ENCODE measurements at places on chromosomes 3 and 15.

GRCh38 chr15:29652595-29652994, 169.7 kb downstream of the TJP1 start:
- no peak for DNase-seq

- DNase-seq, result no peak
These were observed 67.5 kb downstream of the TFG start for GRCh38 chr3:100776746-100777145.

GRCh38 chr3:189664311-189664710, 33.1 kb downstream of the TP63 start:
- DNase-seq, result no peak

- DNase-seq, result peak; percentile 74
These were observed 109.6 kb upstream of the TMCO5A start for GRCh38 chr15:37824717-37825382.

DNA sequence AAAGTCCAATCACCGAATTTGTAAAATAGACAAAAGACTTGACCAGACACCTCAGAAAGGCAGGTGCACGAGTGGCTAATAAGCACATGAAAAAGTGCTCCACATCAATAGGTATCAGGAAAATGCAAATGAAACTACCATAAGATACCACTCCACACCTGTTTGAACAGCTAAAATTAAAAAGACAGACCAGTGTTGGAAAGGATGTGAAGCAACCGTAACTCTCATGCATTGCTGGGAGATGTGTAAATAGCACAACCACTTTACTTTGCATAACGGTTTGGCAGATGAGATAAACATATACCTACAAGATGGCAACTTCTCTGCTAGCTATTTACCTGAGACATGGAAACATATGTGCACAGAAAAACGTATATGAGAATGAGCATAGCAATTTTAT, 56.9 kb downstream of the CADPS start:
- no peak for DNase-seq

DNA sequence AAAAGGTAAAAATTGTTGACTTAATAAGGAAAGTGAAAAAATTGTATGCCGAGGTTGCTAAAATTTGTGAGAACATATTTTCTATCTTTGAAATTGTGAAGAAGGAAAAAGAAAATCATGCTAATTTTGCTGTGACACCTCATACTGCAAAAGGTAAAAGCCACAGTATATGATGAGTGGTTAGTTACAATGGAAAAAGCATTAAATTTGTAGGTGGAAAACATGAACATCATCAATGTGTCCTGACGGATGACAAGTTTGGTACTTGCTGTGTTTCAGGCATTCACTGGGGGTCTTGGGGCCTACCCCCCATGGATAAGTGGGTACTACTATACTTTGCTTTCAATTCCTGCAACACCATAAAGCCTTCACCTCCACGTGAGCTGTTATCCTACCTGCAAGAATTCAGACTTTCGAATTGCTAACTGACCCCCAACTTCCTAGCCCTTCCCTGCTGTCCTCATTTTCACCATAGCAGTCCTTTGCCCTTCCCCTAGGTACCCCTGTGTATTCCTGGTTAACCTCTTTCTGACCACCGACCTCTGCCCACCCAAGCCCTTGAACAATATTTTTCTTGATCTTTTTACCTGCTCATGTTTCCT, 62.4 kb downstream of the RAB7A start:
- no peak for DNase-seq

DNA sequence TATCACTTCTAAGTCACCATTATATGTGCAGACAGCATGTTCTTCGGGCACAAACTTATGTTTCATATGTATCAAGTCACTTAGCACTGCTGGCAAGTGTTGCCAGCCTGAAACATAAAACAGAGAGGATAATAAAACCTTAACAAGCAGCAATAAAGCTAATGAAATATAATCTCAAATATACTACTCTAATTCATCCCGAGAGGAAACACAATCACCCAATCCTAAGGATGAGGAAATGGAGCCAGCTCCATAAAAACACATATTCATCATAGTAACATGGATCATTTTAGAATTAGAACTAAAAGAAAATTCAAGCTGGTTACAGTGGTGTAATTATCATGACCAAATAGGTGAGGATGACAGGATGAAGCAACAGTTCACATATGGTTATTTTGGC, 1072.7 kb downstream of the EPHA3 start:
- no peak for DNase-seq

GRCh38 chr3:124593442-124593829, 136.8 kb upstream of the UMPS start:
- no peak for DNase-seq

GRCh38 chr15:80154336-80154735, 1.5 kb downstream of the FAH start:
- DNase-seq, result no peak

- DNase-seq, result no peak
These were observed 30.9 kb downstream of the IL20RB start for GRCh38 chr3:136988651-136989050.

DNA sequence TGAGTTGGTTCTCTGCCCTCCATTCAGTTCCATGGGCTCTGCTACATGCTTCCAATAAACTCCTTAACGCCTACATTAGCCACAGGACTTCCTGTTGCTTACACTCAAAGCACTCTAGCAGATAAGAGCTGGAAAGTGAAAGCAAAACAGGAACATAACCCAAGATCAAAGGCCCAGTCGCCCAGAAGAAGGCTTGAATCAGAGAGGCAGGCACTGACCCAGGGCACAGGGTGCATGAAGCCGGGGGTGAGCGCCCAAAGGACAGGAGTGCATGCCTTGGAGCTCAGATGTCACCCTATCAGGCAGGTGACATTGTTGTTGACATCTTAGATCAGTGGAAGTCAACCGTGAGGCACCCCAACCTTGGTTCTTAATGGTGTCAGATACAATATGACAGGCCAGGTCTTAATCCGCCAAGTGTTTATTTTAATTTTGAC, 235.1 kb downstream of the UACA start:
- no peak for DNase-seq

- DNase-seq, result no peak
These were observed 38.2 kb upstream of the HCLS1 start for GRCh38 chr3:121698901-121699300.

GRCh38 chr3:181432992-181433391, 278.7 kb upstream of the SOX2 start:
- DNase-seq, result no peak

GRCh38 chr3:146110161-146110560, 50.8 kb downstream of the PLOD2 start:
- no peak for DNase-seq

DNA sequence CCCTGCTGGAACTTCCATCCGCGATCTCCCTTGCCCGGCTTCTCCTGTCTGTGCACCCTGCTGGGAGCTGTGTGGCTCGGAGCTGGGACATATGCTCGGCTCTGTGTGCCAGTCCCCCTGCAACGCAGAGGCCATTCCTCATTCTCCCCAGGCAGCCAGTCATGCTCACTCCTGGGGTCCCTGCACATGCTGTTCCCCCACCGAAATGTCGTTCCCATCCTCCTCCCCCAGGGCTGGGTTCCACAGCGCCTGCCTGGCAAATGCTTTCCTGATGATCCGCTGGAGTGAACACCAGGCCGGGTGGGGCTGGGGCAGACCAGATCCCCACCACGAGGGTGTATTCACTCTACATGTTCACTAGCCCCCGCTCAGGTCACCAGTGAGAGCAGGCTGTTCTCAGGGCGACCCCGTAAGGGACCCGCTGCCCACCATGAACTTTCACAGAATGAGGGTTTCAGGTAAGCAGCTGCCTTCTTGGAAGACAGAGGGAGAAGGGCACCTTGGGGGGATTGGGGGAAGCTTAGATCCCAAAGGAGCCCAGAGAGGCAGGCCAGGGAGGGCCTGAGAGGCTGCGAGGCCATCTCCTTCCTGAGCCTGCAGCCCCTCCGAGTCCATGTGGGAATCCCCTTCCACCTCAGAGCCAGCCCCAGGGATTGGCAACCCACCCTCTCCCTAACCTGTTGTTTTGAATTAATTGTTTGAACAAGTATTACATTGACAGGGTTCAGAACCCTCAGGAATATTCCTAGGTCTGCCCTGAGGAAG, 88.7 kb upstream of the IQSEC1 start:
- DNase-seq, result no peak

GRCh38 chr3:108130236-108130635, 39.4 kb upstream of the CD47 start:
- DNase-seq, result no peak

- DNase-seq, result no peak
These were observed 68.0 kb upstream of the STAC start for GRCh38 chr3:36312351-36312750.
